ENCODE measurements at places on chromosomes 2 and 18. TPM values are rescaled to one million over a fixed set of nuclear protein-coding genes. Genes with fewer than 3 reads are reported as not detected.

TUBB8B gene
- not detected for total RNA-seq

UGT1A4 gene
- total RNA-seq, result not detected

- DNase-seq, result no peak
Observed at GRCh38 chr2:42068571-42069178, 20.9 kb downstream of the PKDCC start.

GRCh38 chr2:211026109-211026508, 469.7 kb downstream of the CPS1 start:
- DNase-seq, result no peak

- DNase-seq, result no peak
Observed at GRCh38 chr18:42533616-42534015, 578.6 kb downstream of the PIK3C3 start.

GRCh38 chr2:103327386-103327785, 565.6 kb downstream of the TMEM182 start:
- no peak for DNase-seq

DNA sequence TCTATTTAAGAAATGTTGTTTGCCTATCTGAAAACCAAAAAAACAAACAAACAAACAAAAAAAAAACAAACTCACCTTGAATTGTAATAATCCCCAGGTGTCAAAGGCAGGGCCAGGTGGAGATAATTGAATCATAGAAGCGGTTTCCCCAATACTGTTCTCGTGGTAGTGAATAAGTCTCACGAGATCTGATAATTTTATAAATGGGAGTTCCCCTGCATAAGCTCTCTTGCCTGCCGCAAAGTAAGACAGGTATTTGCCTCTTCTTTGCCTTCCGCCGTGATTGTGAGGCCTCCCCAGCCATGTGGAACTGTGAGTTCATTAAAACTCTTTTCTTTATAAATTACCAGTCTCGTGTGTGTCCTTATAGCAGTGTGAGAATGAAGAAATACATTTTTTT, 1180.7 kb upstream of the CRIM1 start:
- DNase-seq, result no peak
